CD4-positive, alpha-beta T cell treated with Interleukin-15 for 4 hours (primary cell): ENCODE measurements at places on chromosomes 13 and 19.

DNA sequence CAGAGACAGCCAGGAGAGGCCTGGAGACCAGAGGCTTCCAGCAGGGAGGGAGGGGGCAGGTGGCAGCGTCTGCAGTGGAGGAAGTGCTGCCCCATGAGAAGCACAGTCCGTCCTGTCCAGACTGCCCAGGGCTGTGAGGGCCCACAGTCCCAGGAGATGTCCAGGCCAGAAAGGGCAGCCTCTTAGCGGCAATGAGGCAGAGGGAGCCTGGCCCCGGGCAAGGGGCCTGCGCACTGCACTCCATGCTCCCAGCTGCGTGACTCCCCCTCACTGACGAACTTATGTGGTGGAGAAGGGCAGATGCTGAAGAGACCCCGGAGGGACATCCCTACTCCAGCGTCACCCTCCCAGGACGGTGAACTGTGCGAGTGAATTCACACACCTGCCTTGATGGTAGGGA is 115.3 kb downstream of the SOX1 start:
- no peak for DNase-seq

GRCh38 chr13:113443991-113444390 is 9.3 kb downstream of the ADPRHL1 start:
- DNase-seq, result no peak

GRCh38 chr13:36130552-36131221 is 495 bp downstream of the DCLK1 start:
- DNase-seq, result no peak

DNA sequence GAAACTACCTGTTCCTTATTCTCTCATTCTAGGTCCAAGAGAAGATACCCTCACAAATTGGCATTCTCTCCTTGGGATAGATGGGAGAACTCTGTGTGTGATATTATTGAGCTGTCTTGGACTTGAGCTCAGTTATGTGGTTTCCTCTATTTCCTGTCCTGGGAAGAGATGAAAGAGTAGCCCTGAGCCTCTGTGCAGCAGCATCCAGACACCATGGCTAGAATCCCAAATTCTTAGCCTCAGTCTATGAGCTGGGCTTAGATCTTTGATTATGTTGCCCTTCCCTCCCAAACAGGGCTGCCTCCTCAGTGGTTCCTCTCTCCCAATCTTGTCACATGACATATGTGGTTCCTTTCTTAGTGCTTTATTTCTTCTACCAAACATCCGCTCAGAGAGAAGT is 290.7 kb downstream of the SPRY2 start:
- no peak for DNase-seq

GRCh38 chr13:112142401-112142930 is 75.5 kb downstream of the SOX1 start:
- no peak for DNase-seq

- DNase-seq, result peak; percentile 30
These were observed 17.8 kb upstream of the UPF3A start for GRCh38 chr13:114263578-114263977.

- DNase-seq, result peak; percentile 81
These were observed 16.4 kb upstream of the CYP2B6 start for GRCh38 chr19:40974633-40975037.

- DNase-seq, result no peak
These were observed 32.9 kb upstream of the ARHGEF7 start for GRCh38 chr13:111082240-111082639.

DNA sequence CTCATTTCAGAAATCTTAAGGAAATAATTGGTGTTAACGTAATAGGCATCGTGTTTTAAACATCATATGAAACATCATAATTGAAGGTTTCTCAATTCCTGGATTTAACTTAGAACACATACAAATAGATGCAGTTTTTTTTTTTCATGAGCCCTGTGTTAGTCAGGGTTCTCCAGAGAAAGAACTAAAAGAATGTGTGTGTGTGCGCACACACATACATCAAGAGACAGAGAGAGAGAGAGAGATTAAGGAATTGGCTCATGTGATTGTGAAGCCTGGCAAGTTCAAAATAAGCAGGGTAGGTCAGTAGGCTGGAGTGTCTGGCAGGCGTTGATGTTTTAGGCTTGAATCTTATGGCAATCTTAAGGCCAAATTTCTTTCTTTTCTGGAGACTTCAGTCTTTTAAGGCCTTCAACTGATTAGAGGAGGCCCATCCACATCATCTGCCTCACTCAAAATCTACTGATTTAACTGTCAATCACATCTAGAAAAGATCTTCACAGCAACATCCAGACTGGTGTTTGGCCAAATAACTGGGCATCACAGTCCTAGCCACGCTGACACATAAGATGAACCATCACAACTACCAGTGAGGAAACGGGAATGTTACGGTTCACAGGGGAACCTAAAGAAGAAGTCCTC is 25.2 kb downstream of the SPATA13 start:
- DNase-seq, result no peak

- no peak for DNase-seq
These were observed at the start of gene HSPB6 for GRCh38 chr19:35756377-35757230. TSS of gene HSPB6 (minus strand) at chr19:35757029. CDS start at chr19:35757008, 21 bp downstream.

- no peak for DNase-seq
These were observed 42.2 kb downstream of the DHRS12 start for GRCh38 chr13:51761643-51762350.

GRCh38 chr13:75544681-75545330 is 4.8 kb upstream of the UCHL3 start:
- DNase-seq, result no peak

GRCh38 chr13:67184247-67184646 is 45.9 kb downstream of the PCDH9 start:
- DNase-seq, result no peak

- DNase-seq, result no peak
These were observed 465.1 kb upstream of the PCDH20 start for GRCh38 chr13:61880578-61881283.

GRCh38 chr13:85497652-85498051 is 301.6 kb downstream of the SLITRK6 start:
- no peak for DNase-seq

DNA sequence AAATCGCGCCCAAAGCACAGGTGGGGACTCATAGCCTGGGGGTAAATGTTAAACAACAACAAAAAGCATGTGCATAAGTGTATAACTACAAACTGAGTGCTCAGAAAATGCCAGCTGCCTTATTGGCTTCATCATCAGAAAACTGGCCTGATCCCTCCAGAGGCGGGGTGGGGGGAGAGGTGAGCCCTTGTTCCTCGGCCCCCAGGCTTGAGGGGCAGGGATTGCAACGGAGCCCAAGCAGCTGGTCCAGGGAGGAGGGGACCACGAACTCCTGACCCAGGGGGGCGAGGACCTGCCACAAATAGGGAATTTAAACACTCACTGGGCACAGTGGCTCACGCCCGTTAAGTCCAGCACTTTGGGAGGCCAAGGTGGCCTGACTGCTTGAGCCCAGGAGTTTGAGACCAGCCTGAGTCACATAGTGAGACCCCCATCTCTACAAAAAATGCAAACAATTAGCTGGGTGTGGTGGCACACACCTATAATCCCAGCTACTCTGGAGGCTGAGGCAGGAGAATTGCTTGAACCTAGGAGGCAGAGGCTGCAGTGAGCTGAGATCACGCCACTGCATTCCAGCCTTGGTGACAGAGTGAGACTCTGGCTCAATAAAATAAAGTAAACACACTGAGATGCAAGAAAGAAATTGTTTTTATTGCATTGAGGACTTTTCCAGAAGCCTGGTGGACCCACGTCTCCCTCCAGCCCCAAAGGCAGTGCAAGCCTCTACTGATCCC is 8.7 kb downstream of the SIRT6 start:
- no peak for DNase-seq

GRCh38 chr13:29529754-29530153 is 65.7 kb downstream of the SLC7A1 start:
- DNase-seq, result peak; percentile 39

DNA sequence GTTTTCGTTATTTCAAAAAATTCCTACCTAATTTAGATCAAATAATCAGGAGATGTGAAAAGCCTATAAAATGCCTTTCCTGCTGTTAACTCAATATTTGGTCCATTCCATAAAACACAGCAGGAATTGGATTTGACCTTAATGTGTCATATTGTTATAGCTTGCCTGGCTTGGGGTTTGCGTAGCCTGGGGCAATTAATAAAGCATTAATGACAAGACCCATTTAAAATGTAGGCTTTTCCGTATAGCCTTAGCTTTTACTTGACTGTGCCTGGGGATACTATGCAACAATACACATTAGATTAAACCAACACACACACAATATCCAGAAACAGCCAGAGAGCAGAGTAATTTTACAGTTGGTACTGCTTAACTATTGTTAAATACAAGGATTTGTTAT is 117.2 kb upstream of the MAB21L1 start:
- DNase-seq, result no peak

DNA sequence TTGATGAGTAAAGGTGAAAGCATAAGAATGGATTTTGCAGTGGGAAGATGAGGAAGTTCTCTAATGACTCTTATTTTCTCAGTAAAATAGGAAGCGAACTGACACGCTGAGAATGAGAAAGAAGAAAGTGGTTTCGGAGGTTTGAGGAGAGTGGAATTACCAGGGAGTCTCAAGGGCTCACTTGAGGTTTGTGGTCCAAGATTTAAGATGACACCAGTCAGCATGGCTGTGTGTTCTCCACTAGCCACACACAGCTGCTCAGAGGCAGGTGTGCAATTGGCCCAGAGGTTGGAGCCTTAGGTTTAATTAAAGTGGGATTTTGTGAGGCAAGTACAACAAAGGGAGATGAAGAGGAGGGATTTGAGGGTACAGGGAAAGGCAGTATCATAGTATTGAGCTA is 99.6 kb upstream of the NBEA start:
- DNase-seq, result no peak

DNA sequence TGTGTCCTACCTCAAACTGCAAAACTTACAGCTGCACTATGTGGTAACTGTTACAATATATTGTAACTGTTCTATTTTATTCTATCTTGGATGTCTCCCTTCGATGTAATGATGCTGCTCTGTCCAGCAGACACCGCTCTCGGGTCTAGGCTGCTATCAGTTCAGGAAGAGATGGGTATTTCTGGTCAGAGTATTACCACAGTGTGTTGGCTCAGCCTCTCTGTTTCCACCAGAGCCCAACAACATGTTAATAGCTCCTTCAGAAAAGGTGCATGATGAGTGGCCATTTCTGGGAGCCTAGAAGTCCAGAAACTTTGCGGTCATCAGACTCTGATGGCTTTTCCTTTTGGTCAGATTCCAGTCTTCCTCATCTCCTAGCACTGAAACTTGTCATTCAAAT is 35.9 kb upstream of the IGFL1 start:
- no peak for DNase-seq

DNA sequence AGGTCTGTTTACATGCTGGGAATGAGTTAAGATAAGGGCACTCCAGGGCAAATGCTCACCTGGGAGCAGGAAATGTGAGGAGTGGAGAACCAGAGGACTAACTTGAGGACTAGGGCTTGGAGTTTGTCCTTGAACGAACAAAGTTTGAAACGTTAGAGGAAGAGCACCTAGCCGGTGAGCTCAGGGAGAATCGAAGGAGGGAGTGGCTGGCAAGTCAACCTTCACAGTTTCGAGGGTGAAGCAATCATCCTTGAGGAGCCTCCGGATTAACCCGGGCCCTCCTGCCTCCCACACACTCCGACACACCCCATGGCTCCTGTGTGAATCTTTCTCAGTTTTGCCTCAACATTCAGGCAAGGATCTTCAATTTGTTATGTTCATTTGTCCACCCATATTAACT is 58.6 kb downstream of the LMO7 start:
- DNase-seq, result no peak

- DNase-seq, result no peak
These were observed 1315.2 kb upstream of the MIR17HG start for GRCh38 chr13:90032313-90032712.

DNA sequence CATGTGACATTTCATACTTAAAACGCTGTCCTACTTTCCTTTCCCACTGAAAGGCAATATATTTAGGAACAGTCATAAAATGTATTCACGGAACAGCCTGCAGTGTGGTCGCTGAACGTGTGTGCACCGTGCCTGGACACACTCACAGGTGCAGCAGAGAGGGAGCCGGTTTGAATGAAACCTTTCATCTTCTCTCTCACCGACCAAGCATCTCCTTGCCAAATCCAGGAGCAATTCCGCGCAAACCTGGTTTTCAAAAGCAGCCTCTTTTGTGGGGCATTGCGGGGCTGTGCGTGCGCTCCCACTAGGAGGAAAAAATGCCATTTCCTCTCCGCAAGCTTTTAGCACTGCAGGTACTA is 1.0 kb downstream of the DCLK1 start:
- no peak for DNase-seq

DNA sequence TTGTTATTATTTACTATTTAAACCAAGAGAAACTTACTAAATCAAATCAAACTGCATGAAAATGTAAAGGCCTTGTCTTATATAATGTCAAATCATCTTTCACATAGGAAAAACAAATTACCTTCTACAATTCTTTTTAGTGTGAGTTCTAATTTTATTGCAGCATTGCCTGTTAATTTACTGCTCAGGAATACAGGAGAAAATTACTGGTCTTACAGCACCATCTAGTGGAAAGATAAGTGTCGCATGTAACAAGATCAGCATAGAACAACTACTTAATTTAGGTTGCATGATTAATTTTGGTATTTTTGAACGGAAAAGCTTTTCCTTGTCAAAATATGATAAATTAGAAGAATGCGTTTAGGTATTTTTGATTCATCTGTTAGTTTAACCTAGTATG is 502.7 kb downstream of the UQCRFS1 start:
- DNase-seq, result peak; percentile 32

DNA sequence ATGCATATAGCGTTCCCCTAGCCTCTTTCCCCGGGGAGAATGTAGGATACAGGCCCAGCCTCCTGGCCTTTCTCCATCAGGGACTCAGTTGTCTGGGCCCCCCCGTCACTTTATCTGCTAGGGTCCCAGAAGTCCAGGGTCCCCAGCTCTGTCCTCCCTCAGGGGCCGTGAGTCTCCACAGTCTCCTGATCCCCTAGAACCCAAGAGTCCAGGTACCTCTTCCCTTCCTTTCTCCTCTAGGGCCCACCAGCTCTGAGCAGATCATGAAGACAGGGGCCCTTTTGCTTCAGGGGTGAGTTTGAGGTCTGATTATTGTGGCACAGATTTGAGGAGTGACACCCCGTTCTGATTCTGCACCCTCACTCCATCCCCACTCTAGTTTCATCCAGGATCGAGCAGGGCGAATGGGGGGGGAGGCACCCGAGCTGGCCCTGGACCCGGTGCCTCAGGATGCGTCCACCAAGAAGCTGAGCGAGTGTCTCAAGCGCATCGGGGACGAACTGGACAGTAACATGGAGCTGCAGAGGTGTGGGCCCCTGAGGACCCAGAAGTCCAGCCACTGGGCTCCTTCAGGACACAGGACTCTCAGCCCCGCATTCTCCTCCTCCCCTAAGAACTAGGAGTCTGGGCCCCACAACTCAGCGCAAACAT is 758 bp downstream of the BAX start:
- no peak for DNase-seq
